ENCODE measurements at places on chromosomes 5 and 9.

DNA sequence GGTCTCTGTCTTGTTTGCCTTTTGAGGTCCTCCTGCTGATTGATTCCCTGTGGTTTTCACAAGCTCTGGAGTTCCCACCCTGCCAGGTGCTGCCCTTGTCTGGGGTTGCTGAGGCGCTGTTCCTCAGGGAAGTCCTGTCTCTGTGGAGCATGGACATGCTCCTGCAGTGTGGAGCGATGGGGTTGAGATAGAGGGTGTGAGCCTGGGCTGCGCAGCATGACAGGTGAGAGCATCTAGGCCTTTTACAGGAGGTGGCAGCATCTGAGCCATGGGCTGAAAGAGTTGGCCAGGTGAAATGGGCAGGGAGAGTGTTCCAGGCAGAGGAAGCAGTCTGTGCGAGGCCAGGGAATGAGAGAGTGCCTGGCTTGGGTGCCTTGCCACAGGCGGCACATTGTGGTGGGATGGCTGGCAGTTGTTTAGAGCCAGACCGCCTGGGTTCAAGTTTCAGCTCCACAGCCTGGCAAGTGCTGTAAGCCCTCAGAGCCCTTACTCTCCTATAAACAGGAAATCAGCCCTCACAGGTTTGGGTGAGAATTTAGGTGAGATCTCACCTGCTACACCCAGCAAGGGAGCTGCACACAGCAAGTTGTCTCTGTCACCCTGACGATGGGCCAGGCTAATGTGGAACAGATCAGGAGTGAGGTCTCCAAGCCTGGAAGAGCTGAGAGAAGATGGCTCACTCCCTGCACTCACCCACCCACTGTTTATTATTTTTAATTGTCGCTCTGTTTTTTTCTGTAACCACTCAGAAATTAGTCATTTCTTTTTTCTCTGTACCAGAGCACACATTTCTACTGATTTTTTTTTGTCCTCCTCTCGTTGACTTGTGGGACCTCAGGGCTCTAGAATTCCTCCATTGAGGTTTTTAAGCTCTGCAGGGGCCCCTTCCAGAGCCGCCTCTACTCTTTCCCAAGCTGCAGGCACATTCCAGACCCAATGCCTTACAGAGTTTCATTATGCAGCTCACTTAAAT is 19.6 kb downstream of the TCOF1 start:
- DNase-seq, result peak; percentile 74

- peak; percentile 65 for DNase-seq
These were observed 122.6 kb downstream of the FBXL17 start for GRCh38 chr5:108259306-108259705.

DNA sequence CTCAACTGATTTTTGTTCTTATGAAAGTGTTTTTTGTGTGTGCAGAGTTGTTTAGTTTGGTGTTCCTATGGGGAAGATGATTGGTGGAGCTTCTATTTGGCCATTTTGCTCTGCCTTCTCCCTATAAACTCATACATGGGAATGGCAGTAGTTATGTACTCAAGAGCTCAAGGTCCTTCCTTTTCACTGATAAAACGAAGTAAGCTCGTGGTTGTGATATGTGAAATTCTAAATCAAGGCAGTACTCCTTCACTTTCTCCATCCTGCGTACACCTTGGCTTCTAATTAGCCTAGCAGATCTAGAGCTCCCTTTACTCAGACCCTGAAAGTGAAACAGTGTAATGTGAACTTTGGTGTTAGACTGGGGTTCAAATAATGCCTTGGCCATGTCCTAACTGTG is 159.3 kb upstream of the TNC start:
- DNase-seq, result no peak

DNA sequence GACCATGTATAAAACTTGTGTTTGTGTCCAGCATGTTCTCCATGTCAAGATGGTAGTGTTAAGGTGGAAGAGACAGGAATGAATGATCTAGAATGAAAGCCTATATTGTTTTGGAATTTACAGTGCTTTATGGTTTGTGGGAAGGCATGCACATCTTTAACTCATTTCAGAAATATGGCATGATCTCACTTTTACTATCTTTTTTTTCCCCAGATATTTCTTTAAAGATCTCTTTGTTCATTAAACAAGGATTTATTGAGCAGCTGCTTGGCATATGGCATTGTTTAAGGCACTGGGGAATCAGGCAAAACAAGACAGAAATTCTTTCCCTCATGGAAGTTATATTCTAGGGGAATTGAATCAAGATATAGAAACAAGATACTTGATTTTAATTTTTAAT is 51.7 kb downstream of the SLC12A2 start:
- DNase-seq, result no peak

DNA sequence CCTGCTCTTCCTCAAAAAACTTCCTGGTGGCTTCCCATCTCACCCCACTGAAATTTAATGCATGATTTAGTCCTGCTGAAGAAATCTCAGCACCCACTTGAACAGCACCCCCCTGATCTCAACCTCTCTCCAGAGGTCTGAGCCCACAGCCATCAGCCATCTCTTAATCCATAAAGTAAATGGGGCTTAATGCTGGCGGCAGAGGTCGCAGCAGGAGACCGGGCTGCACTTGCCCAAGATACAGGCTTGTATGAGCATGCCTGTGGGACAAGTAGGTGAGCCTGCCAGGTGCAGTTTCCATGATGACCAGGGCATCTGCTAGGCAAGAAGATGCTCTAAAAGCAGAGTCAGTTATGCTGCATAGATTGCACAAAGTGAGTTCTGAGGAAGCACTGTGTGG is 52.4 kb upstream of the CTXN3 start:
- DNase-seq, result no peak

- DNase-seq, result peak; percentile 54
These were observed 22.0 kb downstream of the CCNH start for GRCh38 chr5:87390576-87391199.

GRCh38 chr5:58156361-58156760 is 303.5 kb downstream of the PLK2 start:
- DNase-seq, result peak; percentile 5

DNA sequence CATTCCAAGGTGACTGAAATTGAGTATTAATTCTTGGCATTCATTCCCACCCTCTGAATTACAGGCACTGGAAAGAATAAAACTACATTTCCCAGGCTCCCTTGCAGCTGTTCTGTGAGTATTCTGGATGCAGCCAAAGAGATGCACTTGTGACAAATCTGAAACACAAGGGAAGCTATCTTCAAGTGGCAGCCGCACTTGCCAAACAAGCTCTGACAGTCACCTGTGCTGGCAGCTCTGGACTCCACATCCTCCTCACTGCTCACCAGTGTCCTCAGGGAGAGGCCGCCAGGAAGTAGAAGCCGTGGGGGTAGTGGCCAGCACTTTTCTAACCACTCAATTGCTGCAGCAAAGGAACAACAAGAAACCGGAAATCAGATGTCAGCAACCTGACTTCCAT is 275.0 kb downstream of the NR2F1-AS1 start:
- peak; percentile 34 for DNase-seq

DNA sequence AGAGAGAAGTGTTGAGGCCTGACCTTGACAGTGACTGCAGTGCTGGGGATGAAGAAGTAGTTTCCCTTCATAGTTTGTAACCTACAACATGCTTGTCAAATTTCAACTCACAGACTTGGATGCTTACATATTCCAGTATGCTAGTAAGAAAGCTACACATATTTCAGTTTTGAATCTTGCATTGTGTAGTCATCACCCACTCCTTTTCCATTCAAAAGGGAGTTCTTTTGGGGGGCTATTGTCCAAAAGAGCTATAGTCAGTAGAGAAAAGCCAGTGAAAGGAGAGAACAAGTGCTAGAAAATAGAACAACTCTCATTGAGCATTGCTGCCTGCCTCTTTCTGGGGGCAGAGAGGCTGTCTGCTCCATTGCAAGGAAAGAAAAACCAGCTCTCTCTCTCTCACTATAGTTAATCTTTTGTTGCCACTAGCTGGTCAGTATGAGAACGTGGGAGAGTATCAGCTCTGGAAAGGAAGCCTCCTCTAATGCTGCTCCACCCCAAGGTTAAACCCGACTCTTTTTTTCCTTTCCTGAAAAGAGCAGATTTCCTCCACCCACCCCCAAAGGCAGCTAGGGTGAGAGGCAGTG is 7.3 kb downstream of the ASTN2 start:
- no peak for DNase-seq

DNA sequence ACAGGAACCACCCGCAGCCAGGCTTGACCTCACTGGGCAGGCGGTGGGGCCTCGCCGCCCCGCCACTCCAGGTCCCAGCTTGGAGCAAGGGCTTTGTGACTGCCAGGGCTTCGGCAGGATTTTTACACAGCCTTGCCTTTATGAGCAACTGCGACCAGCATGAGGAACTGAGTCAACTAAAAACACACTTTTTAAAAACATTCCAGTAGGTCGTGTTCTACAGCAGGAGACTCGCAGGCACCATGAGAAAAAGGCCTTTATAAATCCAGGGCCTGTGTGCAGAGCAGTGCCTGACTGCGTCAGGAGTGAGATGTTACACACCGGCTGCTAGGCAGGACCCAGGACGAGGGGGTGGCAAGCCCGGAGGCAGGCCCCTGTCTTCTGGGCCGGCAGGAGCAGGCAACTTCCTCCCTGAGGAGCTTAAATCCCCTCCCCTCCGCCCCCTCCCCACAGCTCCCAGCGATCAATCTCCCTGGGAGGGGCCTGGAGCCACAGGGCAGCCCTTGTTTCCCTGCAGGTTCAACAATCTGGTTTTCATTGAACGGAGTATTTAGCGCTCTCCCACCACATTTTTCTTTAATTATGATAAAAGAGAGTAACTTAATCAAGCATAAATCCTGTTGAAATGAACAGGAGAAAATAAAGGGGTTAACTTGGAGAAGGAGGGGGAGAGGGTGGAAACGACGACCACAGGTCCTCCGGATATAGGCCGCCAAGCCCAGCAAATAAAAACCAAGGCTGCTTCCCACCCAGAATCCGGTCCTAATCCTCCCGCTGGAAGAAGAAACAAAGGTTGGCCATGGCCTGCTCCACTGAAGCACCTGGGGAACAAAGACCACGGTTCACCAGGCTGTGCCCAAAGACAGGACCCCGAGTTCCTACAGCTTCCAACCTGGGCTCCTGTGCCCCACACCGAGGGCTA is 92.5 kb downstream of the ROR2 start:
- peak; percentile 76 for DNase-seq

GRCh38 chr9:131266266-131267229 is 9.8 kb downstream of the FAM78A start:
- DNase-seq, result no peak

- DNase-seq, result no peak
These were observed 155.6 kb downstream of the CRB2 start for GRCh38 chr9:123511326-123512277.

- no peak for DNase-seq
These were observed 34.8 kb downstream of the HMGXB3 start for GRCh38 chr5:150035139-150035895.

DNA sequence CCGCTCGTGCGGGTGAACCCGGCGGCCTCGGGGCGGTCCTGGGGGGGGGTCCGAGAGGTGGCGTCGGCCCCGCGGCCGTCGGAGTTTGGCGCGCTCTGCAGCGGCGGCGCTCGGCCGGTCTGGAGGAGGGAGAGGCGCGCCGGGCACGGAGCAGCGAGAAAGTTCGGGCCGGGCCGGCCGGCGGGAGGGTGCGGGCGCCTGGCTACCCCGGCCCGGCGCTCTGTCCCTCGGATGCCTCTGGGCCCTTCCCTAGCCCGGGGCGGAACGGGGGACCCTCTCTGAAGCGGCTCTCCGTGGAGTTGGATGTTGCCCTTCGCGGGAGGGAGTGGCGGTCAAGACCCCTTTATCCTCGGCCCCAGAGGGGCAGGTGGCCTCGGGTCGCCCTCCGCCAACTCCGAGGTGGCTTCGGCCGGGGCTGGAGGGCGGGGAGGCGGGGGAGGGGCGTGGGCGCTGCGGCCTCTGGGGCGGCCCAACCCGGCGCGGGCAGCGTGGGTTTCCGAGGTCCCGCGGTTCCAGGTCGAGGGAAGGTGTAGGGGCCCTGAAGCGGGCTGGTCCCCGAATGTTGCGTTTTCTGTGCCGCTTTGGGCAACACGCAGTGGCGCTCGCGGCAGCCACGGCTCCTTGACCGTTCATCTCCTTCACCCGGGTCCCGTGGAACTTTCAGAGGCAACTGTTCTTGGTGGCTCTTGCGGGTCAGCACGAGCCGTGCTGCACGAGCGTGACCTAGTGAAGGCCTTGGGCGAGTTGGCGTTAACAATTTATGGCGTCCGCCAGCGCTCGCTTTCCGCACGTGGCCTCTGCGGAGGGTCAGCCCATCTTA is 290.5 kb downstream of the DOCK8 start:
- DNase-seq, result no peak

DNA sequence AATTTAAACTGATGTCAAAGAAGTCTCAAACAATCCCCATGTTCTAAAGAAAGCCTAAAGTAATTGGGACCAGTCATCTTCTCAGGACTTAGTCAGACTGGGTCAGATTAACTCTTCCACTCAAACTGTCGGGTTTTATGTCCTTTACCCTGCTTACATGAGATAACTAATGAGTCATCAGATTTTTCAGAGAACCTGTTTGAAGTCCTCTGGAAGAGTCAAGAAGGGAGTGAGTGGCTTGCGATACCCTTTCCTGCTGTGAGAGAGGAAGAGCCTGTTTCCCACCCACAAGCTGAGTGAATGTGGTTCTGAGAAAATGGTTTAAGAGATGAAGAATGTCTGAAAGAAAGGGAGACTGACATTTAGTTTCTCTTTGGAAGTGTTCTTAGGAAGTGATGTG is 1866.7 kb upstream of the C9orf72 start:
- peak; percentile 28 for DNase-seq

DNA sequence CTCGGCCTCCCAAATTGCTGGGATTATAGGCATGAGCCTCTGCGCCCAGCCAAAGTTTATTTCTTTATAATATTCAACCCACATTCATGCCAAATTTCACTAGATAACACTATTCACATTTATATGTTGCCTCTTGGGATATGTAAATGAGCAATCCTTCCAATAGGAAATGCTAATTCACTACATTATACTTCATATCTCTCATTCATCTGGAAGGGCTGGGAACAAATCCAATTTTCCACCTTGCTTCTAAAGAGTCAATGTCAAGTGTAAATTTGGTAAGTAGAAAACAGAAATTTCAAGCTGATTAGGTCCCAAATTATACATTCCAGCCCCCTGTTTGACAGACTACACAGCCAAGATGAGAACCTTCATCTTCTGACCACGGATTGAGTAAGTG is 385.5 kb downstream of the GLIS3 start:
- no peak for DNase-seq

DNA sequence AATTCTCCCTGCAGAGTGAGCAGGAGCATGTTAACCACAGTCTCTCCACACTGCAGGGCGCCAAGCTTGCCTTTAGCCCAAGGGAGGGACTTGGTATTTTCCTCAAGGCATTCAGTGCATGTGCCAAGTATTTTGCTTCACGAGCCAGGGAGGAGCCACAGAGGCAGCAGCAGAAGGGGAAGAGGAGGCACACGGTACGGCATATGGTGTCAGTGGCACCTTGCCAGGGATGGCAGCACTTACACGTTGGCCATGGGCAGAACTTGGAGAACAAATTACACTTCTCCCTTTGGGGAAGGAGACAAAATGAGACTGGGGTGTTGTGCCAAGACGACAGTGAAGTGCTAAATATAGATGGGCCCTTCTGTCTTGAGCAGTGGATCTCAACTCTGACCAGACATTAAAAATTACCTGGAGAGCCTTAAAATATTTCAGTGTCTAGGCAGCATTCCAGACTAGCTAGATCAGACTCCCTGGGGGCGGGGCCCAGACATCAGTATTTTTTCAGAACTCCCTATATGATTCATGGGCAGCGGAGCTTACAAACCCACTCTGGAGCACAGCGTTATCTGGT is 155.8 kb downstream of the DRD1 start:
- DNase-seq, result peak; percentile 22

- no peak for DNase-seq
These were observed 193.8 kb downstream of the GADD45G start for GRCh38 chr9:89798547-89799120.
